Upper lobe of left lung (tissue), 6 donors: ENCODE measurements at places on chromosomes 7 and 10. TPM values are rescaled to one million over a fixed set of nuclear protein-coding genes. Genes with fewer than 3 reads are reported as not detected.

Gene HKDC1
- total RNA-seq, result 3.5 TPM

Gene SPOCK2
- 532 TPM for total RNA-seq

- no peak overlapping the region for H3K4me3 ChIP-seq
- DNase-seq, result no peak
- no peaks in the 10 kb centered on the region for H3K27me3 ChIP-seq
- no peak overlapping the region for H3K27ac ChIP-seq
Observed at GRCh38 chr7:126727930-126728391, 524.8 kb downstream of the GRM8 start.

- H3K36me3 ChIP-seq, result no peaks in the 10 kb centered on the region
- no peak overlapping the region for H3K4me3 ChIP-seq
- no peaks in the 10 kb centered on the region for H3K4me1 ChIP-seq
- no peaks in the 10 kb centered on the region for H3K27me3 ChIP-seq
Observed at GRCh38 chr10:130336617-130337304, 200.6 kb downstream of the GLRX3 start.

GRCh38 chr7:143494622-143495021, 16.9 kb downstream of the TAS2R41 start:
- H3K27ac ChIP-seq, result no peak overlapping the region
- no peak overlapping the region for H3K4me3 ChIP-seq
- H3K36me3 ChIP-seq, result no peaks in the 10 kb centered on the region
- no peak for DNase-seq
- no peaks in the 10 kb centered on the region for H3K27me3 ChIP-seq

- H3K27ac ChIP-seq, result no peak overlapping the region
- H3K4me1 ChIP-seq, result peaks cover 4% of the 10 kb centered on the region
- no peaks in the 10 kb centered on the region for H3K27me3 ChIP-seq
- no peaks in the 10 kb centered on the region for H3K36me3 ChIP-seq
Observed at GRCh38 chr7:102292813-102293798, 6.4 kb downstream of the SH2B2 start.

- no peak overlapping the region for H3K4me3 ChIP-seq
- no peaks in the 10 kb centered on the region for H3K36me3 ChIP-seq
- DNase-seq, result no peak
- H3K27me3 ChIP-seq, result no peaks in the 10 kb centered on the region
Observed at GRCh38 chr7:72446591-72447462, 34.7 kb upstream of the CALN1 start.

DNA sequence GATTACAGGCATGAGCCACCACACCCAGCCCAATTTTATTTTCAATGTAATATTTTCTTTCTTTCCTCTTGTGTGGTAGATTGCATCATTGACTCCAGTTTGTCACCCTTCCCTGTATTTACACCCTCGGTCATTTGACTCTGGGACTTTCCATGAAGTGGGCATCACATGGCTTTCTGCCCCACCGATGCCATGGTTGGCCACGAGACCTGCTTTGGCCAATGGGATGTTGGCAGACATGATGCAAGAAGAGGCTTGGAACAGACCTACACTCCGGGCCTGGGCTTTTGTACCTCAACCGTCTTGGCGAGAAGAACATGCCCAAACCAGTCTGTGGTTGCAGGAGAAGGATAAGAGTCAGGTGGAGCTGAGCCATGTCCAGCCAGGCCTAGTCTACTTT, 38.8 kb upstream of the CACUL1 start:
- H3K4me3 ChIP-seq, result no peak overlapping the region
- peak; percentile 51 for DNase-seq
- H3K27ac ChIP-seq, result no peak overlapping the region
- no peaks in the 10 kb centered on the region for H3K27me3 ChIP-seq
- H3K4me1 ChIP-seq, result no peaks in the 10 kb centered on the region
- H3K36me3 ChIP-seq, result no peaks in the 10 kb centered on the region

- no peaks in the 10 kb centered on the region for H3K27me3 ChIP-seq
- no peaks in the 10 kb centered on the region for H3K4me1 ChIP-seq
- no peaks in the 10 kb centered on the region for H3K36me3 ChIP-seq
- no peak for DNase-seq
- H3K4me3 ChIP-seq, result no peak overlapping the region
Observed at GRCh38 chr7:100515072-100515532, 23.9 kb upstream of the AGFG2 start.

DNA sequence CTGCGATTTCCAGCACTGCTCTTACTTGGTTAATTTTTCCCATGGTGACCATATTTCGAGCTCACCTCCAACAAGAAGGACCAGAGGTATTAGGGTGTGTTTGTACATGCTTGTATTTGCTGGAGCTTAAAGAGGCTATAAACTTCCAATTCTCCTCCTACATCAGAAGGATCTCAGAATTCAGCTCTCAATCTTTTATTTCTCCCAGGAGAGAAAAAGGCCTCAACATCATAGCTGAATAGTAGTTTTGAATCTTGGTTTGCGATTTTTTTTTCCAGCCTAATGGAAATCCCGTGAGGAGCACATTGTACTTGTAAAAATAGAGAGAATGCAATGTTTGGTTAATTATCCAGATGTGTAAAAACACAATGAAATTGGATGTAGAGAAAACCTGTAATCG, 69.7 kb downstream of the CPVL start:
- no peak for DNase-seq
- no peak overlapping the region for H3K4me3 ChIP-seq
- no peak overlapping the region for H3K27ac ChIP-seq
- no peaks in the 10 kb centered on the region for H3K27me3 ChIP-seq
- H3K4me1 ChIP-seq, result no peaks in the 10 kb centered on the region
- no peaks in the 10 kb centered on the region for H3K36me3 ChIP-seq

DNA sequence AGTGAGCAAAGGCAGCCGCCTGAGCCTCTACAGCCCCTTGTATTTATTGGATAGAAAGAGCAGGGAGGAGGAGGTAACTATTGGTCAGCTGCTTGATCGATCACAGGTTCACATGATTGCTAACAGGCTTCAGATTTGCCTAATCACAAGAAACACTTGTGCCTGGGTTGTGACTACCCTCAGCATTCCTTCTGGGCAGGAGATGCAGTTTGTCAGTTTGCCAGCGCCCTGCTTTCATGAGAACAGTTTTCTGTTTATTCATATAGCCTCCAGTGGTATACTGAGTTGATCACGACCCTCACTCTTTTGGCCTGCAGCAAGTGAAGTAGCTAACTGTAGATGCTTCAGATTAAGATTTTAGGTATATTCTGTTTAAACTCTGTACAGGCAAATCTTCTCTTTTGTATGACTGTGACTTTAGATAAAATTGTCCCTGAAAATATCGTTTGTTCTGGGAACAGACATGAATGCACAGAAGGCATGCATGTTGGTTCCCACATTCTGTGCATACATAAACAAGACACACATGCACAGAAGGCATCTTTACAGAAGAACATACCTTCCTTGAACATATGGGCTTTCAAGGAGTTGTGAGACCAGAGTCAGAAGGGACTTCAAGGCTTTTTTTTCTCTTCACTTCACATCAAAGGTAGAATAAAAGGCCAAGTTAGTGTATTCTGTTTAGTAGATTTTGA, 422.4 kb upstream of the STEAP1 start:
- no peaks in the 10 kb centered on the region for H3K36me3 ChIP-seq
- DNase-seq, result no peak
- H3K27ac ChIP-seq, result no peak overlapping the region

DNA sequence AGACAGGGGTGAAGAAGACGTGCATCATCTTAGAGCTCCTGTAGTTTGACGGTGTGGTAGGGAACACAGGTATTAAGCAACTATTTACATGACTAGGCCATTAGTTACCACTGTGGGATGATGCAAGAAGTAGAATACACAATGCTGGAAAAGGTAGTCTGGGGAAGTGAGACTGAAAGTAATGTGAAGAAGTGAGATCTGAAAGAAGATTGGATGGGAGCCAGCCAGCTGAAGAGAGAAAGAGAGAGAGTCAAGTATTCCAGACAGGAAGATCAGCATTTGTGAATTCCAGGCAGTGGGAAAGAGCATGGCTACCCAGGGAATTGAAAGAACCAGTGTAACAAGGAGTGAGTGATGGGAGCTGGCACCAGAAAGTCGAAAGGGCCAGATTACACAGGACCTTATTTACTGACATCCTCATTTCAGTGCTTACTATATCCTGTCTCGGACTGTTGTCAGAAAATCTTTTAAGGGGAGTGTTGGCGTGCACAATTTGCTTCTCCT, 4.0 kb upstream of the CFAP58 start:
- H3K4me1 ChIP-seq, result peaks cover 30% of the 10 kb centered on the region
- no peak overlapping the region for H3K4me3 ChIP-seq
- no peaks in the 10 kb centered on the region for H3K27me3 ChIP-seq

GRCh38 chr7:149637911-149638565, 135.3 kb downstream of the ZNF467 start:
- no peak overlapping the region for H3K27ac ChIP-seq
- DNase-seq, result no peak
- no peak overlapping the region for H3K4me3 ChIP-seq
- no peaks in the 10 kb centered on the region for H3K36me3 ChIP-seq
- H3K27me3 ChIP-seq, result no peaks in the 10 kb centered on the region

DNA sequence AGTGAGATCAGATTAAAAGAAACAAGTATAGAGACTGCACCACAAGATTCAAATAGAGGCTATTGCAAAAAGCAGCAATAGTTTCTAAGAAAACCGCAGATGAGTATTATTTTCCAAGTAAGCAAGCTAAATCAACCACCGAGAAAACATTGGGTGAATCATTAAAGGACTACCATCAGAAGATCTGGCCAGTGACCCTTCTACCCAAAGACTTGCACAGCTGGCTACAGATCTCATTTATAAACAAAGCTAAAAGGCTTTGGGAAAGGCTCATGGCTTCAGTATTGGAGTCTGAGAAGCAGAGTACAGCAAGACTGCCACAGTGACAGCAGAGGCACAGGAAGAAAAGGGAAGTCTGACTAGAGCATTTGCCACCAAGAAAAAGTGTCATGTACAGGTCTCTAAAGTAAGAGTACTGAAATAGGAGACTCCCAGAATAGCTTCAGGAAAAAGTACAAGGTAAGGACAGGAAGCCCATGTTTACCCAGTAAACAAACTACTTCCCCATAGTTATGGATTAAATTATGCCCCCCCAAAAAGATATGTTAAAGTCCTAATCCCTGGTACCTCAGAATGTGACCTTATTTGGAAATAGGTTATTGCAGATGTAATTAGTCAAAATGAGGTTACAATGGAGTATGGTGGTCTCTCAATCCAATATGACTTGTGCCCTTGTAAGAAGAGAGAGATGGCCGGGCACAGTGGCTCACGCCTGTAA, 19.0 kb downstream of the STEAP1 start:
- H3K4me3 ChIP-seq, result no peak overlapping the region
- H3K4me1 ChIP-seq, result no peaks in the 10 kb centered on the region
- DNase-seq, result no peak
- no peaks in the 10 kb centered on the region for H3K27me3 ChIP-seq
- H3K27ac ChIP-seq, result no peak overlapping the region
- no peaks in the 10 kb centered on the region for H3K36me3 ChIP-seq

DNA sequence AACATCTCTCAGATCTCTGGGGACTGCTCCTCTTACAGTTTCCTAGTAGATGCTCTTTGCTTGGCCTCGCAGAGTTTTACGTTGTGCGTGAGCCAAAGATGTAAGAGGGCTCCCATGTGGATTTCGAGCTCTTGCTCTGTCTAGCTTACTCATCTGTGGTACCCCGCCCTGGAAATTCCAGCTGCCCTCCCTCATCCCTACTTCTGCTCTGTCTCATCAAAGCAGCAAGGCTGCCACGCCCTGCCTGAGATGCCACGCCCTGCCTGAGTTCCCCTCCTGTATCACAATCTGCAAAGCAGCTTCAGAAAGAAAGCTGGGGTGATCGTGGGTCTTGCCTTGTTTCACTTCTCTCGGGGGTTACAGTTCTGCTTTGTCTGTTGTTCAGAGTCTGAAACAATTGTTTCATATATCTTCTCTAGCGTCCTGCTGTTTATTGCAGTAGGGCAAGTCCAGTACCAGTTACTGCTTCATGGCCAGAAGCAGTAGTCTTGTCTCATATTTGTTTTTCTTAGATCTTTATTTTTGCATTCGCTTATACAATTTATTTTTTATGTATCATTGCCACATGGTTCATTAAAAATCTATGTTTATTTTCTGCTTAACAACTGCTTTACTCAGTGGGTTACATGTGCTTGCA, 36.1 kb upstream of the CCNY start:
- no peak overlapping the region for H3K27ac ChIP-seq
- H3K36me3 ChIP-seq, result no peaks in the 10 kb centered on the region
- H3K4me3 ChIP-seq, result no peak overlapping the region
- no peaks in the 10 kb centered on the region for H3K27me3 ChIP-seq
- DNase-seq, result no peak
- no peaks in the 10 kb centered on the region for H3K4me1 ChIP-seq

DNA sequence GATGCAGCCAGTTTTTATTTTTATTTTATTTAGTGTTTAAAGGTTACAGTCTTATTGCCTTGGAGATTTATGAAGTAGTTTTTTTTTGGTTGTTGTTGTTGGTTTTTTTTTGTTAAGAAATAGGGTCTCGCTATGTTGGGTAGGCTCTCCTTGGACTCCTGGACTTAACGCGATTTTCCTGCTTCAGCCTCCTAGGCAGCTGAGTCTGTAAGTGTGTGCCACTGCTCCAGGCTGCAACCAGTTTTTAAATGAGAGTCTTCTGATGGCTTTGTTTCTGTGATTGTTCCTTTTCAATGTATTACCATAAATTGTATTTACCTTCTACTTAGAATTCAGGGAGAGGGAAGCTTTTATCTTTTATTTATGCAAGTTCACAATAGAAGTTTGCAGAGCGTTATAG, 62.8 kb downstream of the BICC1 start:
- no peaks in the 10 kb centered on the region for H3K27me3 ChIP-seq
- no peak overlapping the region for H3K4me3 ChIP-seq
- DNase-seq, result no peak
- peaks cover 13% of the 10 kb centered on the region for H3K4me1 ChIP-seq

- H3K4me3 ChIP-seq, result no peak overlapping the region
- no peaks in the 10 kb centered on the region for H3K4me1 ChIP-seq
- no peaks in the 10 kb centered on the region for H3K36me3 ChIP-seq
Observed at GRCh38 chr7:650339-651031, 76.0 kb upstream of the DNAAF5 start.

DNA sequence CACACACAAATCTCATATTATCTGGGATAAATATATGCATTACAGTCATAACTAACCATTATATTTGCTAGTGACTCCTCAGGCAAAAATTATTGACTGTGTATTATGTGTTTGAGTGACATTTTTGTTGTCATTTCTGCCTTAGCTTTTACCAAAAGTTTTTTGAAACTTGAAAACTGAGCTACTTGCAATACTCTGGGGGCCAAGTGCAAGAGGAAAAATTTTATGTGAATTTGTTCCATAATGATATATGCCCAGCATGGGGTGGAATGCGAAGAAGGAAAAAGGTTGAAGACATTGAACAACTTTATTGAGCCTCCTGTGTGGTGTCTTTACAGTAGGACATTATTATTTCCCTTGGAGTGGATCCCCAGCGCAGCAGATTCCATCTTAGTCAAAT, 176.8 kb upstream of the FERD3L start:
- H3K4me1 ChIP-seq, result no peaks in the 10 kb centered on the region
- no peaks in the 10 kb centered on the region for H3K36me3 ChIP-seq
- no peak overlapping the region for H3K27ac ChIP-seq
- H3K27me3 ChIP-seq, result no peaks in the 10 kb centered on the region
- H3K4me3 ChIP-seq, result no peak overlapping the region
- DNase-seq, result no peak
